Activated CD4-positive, alpha-beta T cell treated with anti-CD3 and anti-CD28 coated beads, Interleukin-2, amount 50 U/mL, for 4 hours (primary cell): ENCODE measurements at places on chromosomes 5 and 9.

- no peak for DNase-seq
Observed at GRCh38 chr9:84125046-84125445, 144.4 kb downstream of the RMI1 start.

- no peak for DNase-seq
Observed at GRCh38 chr9:38388283-38389223, 3.9 kb upstream of the ALDH1B1 start.

DNA sequence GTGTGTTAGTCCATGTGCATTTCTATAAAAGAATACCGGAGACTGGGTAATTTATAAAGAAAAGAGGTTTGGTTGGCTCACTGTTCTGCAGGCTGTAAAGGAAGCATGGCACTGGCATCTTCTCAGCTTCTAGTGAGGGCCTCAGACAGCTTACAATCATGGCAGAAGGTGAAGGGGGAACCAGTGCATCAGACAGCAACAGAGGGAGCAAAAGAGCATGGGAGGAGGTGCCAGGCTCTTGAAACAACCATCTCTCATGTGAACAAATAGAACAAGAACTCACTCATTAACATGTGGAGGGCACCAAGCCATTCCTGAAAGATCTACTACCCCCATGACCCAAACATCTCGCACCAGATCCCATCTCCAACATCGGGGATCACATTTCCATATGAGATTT is 89.2 kb upstream of the IL33 start:
- no peak for DNase-seq

GRCh38 chr5:109324931-109325330 is 84.8 kb downstream of the PJA2 start:
- no peak for DNase-seq

GRCh38 chr5:171592076-171592475 is 172.6 kb downstream of the FGF18 start:
- DNase-seq = no peak
